Right forelimb (tissue), 1 donor: ENCODE measurements at places on chromosomes 16 and 17.

- DNase-seq, result no peak
These were observed 14.1 kb upstream of the NTN1 start for GRCh38 chr17:9007052-9007714.

DNA sequence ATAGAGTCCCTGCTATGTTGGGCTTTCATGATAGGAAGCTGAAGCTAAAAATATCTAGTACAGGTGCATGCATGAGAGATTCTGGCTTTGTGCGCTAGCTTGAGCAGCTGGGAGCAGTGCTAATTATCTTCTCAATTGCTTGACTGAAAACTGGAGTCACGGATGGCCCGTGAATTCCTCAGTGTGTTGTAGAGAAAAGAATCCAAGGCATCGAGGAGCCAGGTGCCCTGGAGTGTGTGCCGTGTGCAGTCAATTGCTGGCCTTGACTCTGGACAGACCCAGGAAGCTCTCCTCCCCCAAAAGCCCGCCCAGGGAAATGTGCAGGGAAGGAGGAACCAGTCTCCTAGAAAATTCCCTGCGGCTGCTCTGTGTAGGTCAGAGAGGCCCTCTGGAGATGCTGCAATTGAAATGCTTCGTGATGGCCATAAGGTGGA is 14.2 kb downstream of the LGALS3BP start:
- no peak for DNase-seq

GRCh38 chr16:84454611-84455010 is 49.8 kb downstream of the MEAK7 start:
- no peak for DNase-seq

DNA sequence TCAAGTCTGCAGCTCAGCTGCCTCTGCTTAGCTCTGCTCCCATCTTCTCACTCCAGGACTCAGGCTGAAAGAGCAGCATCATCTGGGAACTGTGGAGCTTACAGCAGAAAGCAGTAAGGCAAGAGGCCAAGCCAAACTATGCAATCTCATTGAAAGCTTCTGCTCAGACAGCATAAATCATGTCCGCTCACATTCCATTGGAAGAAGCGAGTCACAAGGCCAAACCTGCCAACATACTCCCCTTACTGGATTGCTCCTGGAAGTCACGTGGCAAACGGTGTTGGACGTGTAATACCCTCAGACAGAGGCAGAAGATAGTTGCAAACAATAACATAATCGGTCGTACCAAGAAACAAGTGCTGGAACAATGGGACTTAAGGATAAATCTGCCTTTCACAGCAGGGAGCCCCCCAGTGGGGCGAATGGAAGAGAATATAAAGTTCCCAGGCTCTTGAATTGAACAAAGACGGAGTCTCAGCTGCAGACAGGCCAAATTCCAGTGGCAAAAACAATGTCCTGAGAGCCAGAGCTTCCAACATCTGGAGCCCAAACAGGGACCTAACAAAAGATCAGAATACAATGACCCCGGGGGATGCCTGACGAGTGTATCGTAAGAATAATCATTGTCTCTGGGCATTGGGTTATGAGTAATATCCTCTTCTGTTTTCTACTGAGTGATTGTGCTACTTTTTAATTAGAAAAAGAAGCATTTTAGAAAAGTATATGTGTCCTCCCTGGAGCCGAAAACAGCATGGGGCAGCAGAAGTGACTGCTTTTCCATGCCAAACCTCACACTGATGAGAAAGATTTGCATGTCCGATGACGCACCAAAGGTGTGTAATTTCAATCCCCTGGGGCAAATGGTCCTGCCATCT is 68.4 kb downstream of the CMC2 start:
- DNase-seq, result peak; percentile 72

DNA sequence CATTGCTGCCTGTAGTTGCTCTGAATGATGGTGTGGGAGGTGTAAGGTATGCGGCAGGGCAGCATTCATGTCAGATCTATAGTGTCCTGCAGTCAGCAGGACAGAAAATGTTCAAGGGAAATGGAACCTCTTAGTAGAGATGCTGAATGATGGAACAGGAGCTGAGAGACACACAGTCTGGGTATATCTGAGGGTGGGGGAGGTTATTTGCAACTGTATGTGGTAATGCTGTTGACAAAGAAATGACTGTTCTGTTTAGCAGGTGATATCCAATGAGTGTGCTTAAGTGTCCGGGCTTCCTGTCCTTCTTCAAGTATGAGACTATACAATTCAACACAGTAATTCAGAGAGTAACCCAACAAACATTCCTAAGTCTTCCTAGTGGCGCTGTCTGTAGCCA is 46.6 kb downstream of the STH start:
- DNase-seq, result no peak

DNA sequence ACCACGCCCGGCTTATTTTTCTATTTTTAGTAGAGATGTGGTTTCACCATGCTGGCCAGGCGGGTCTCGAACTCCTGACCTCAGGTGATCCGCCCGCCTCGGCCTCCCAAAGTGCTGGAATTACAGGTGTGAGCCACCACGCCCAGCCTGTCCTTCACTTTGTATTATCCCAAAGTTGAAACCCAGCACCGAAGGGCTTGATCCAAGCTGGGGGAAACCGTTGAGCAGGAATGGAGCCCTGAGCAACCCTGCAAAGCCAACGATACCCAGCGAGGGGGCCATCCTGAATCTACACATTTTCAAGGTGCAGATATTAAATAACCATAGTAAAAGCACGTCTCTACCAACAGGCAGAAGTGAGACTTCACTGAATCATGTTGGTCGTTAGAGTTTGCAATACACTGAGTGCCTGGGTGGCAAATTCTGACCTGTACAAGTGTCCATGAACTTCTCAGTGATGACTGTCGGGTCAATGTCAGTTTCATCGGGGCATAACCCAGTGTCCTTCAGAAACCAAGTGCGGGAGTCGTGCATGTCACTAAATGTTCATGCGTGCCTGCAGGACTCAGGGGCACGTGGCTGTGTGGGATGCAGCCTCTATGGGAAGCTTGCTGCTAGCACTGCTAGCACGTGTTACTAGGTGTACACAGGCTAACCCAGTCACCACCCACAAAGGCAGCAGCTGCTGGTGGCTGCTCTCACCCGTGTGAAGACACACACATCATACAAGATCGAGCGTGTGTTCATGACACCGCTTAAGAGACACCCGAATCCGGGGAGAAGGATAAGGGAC is 10.5 kb upstream of the RBFOX3 start:
- peak; percentile 12 for DNase-seq

- peak; percentile 57 for DNase-seq
These were observed 45.0 kb downstream of the SOST start for GRCh38 chr17:43713494-43714162.

DNA sequence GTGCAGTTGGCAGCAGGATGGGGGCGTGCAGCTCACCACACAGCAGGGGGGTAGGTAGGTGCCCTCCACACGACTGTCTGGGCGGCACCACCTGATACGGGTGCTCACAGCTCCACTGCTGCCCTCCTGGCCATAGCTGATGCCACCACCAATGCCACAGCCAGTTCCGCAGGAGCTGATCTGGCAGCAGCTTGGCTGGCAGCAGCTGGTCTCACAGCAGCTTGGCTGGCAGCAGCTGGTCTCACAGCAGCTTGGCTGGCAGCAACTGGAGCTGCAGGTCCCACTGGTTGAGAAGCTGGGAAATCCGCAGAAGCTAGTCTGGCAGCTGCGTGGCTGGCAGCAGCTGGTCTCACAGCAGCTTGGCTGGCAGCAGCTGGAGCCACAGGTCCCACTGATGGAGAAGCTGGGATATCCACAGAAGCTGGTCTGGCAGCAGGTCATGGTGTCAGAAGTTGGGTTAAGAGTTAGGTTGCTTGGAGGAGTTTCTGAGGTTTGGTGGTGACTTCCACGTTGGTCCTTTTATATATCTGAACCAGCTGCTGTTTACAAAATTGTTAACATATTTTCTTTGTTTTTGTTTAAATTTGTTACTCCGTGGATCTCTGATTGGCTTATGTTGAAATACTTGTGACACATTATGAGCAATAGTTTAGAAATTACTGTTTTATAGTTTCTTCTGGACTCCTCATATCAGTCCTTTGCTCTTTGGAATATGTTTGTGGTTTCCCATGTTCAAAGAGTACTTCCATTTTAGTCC is at the start of gene KRTAP1-5:
Gene KRTAP1-5, minus strand, starts transcription at position 494 of the 757 bp plus-strand sequence. Its CDS starts 53 bp downstream, at position 441.
- no peak for DNase-seq

GRCh38 chr17:47966079-47966519 is 4.8 kb upstream of the CDK5RAP3 start:
- DNase-seq, result no peak

GRCh38 chr17:61251939-61252865 is 147.4 kb upstream of the TBX2 start:
- peak; percentile 89 for DNase-seq

DNA sequence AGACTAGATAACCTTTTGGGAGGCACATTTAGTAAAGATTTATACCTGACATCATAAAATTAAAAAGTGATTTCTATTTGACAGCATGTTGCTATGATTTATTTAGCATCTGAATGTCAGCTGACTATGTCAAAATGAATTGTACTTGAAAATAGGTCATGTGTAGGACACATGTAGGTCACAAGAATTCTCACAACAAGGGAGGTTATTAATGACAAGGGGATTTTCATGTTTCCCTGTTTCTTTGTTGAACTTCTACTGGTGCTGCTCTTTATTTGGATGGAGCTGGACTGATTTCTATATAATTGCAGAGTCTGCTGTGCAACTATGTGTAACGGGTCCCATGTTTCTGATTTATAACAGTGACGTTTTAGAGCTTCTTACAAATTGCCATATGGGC is 144.4 kb downstream of the CNTNAP4 start:
- DNase-seq, result no peak

DNA sequence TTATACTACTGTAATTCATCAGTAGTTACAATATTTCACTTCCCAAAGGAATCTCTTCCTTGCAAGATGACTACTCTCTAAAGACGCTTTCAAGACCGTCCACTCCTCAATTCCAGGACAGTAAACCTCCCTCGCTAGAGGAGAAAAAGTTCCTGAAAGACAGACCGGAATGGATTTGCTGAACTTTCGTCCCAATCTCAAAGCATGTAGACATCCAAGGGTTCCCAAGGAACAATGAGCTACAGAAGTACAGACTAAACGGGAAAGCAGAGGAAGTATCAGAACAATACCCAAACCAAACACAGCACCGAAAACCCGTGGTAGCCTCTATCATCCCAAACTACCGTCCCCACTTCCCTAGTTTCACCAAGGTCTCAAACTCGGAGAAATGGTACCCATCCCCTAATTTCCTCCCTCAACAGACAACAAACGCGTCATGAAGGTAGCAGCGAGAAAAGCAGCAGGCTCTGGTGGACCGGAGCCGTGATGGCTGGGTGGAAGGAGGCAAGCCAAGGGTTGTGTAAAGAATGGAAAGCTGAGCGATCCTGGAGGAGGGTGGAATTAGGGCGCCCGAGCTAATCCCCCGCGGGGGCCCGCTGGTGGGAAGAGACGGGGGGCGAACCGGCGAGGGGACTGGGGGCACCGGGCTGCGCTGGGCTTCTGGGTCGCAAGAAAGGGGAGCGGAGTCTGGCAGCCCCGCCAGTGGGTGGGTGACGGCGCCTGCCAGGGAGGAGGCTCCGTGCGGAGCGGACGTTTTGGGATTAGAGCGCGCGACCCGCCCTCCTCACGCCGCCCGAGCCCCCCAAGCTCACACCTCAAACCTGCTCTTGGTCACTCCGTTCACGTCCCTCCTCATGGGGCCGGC is 647 bp downstream of the FBXL20 start:
- DNase-seq, result peak; percentile 44

GRCh38 chr16:27238016-27238587 is 30.5 kb downstream of the NSMCE1 start:
- DNase-seq, result no peak

DNA sequence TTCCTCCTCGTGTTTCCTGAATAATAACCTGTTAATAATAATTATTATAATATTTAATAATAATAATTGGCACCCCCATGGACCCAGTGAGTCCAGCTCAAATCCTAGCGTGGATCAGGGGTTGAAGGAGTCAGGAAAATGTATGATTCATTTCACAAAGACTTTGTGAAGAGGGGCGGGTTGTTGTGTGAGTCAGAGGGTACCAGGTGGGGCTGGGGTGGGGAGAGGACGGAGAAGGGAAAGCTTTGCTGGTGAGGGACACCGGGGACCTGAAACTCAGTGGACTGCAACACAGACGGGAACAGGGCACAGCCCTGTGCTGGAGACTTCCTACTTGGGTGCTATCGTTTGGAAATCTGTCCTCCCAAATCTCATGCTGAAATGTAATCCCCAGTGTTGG is 3.1 kb upstream of the ADORA2B start:
- DNase-seq, result no peak

DNA sequence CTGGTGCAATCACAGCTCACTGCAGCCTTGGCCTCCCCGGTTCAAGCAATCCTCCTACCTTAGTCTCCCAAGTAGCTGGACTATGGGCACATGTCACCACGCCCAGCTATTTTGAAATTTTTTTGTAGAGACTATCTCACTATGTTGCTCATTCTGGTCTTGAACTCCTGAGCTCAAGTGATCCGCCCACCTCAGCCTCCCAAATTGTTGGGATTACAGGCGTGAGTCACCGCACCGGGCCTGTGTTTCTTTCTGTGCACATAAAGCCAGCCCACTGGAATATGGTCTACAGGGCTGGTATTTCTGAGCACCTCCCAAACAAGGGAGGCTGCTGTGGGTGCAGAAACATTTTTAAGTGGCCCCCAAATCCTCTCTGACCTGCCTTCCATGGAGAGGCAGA is 8.4 kb downstream of the TMEM95 start:
- DNase-seq, result no peak

DNA sequence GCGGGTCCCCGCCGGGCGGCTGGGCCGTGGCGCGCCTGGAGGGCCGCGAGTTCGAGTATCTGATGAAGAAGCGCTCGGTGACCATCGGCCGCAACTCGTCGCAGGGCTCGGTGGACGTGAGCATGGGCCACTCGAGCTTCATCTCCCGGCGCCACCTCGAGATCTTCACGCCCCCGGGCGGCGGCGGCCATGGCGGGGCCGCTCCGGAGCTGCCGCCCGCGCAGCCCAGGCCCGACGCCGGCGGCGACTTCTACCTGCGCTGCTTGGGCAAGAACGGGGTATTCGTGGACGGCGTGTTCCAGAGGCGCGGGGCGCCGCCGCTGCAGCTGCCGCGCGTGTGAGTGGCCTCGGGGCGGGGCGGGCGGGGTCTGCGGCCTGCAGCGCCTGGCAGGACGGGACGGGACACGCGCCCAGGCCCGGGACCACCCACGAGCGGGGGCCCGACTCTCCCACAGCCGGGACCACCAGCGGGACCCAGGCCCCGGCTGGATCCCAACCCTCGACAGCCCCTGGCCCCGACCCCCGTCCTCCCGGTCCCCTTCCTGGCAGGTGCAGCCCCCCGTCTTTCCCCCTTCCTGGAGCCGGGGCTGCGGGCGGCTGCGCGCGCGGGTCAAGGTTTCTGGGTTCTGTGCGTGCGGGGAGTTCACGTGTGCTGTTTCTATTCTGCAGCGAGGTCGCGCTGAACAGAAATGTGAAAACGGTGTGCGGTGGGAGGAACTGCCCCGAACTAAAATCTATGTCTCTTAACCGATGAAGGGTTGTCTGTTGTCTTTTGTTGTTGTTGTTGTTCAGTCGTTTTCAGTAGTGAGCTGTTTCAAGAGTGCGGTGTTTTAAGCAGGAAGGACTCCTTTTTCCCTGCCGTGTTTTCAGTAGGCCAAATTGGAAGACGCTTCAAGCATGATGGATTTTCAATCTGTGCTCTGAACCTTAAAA is 705 bp downstream of the FOXK2 start:
- peak; percentile 57 for DNase-seq

- peak; percentile 72 for DNase-seq
These were observed 69.0 kb downstream of the MRM3 start for GRCh38 chr17:850851-851763.

GRCh38 chr16:30896261-30896888 is at the start of gene CTF1:
Gene CTF1, plus strand, starts transcription at chr16:30896614. Its CDS starts 30 bp downstream, at chr16:30896644.
- DNase-seq, result peak; percentile 91

GRCh38 chr16:49618955-49619354 is 237.0 kb downstream of the ZNF423 start:
- DNase-seq, result peak; percentile 10

- no peak for DNase-seq
These were observed 102.7 kb downstream of the UTP18 start for GRCh38 chr17:51362811-51363585.
